ENCODE measurements at places on chromosomes 4 and X.

DNA sequence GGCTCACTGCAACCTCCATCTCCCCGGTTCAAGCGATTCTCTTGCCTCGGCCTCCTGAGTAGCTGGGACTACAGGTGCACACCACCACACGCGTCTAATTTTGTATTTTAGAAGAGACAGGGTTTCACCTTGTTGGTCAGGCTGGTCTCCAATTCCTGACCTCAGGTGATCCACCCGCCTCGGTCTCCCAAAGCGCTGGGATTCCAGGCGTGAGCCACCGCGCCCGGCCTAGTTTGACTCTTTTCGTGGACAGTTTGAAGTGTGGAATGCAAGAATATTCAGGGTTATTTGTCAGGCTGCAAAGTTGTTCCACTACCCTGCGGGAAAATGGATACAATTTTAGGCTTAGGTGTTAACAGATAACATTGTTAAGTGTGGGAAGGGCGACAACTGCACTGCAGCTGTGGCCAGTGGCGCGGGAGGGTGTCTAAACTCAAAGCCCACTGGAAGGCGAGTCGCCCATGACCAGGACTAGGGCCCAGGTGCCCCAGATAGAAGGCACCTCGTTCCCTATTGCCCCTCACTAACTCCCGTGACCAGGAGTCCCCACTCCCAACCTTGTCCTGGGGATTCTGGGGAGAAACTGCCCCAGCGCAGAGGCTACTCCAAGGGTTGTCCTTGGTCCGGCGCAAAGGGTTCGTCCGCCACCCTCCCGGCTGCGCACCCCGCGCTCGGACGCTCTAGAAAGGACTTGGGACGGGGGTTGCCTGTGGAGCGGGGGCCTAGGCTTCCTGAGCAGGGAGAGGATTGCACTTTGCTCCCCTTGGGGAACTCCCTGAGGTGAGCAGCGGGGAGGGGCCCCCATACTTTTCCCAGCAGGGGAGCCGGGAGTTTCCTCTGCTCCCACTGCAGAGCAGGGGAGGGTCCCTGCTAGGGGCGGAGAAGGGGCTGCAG, 1.1 kb upstream of the CD99 start:
- no peaks in the 10 kb centered on the region for H3K36me3 ChIP-seq
- no peaks in the 10 kb centered on the region for H3K27me3 ChIP-seq
- peak overlapping the region; percentile 94 for H3K4me3 ChIP-seq

DNA sequence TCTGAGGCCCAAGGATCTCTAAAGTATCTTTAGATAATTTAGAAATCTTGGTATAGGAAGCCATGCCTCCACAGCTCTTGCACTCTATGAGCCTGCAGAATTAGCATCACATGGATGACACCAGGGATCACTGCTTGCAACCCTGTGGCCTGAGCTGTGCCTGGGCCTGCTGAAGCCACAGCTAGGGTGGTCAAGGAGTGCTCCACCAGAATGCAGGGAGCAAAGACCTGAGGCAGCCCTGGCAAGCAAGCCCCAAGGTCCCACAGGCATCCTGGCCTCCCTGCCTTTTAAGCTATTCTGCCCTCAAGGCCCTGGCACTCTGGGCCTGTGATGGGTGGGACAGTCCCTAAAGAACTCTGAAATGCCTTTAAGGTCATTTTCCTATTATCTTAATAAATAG, 105.2 kb upstream of the NALF2 start:
- H3K36me3 ChIP-seq, result no peaks in the 10 kb centered on the region
- no peak for DNase-seq
- peaks cover 67% of the 10 kb centered on the region for H3K27me3 ChIP-seq
- no peak overlapping the region for H3K4me3 ChIP-seq
- H3K4me1 ChIP-seq, result no peaks in the 10 kb centered on the region

DNA sequence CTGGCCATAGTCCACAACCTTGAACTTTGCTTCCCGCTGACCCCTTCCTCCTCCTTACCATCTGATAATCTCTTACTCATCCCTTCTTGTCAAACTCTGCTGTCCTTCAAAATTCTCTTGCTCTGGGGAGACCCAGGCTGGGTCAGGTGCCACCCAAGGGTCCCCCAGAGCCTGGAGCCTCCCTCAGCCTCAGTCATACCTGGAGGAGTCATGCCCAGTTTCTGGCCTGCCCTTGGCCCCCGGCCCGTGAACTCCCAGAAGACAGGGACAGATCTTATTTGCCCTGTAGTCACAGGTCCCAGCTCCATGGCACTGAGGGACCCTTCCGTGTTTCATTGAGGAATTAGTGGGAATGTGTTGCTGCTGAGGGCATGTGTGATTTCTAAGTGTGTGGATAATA, 4.7 kb upstream of the GPR78 start:
- no peak for DNase-seq
- H3K36me3 ChIP-seq, result no peaks in the 10 kb centered on the region
- H3K27me3 ChIP-seq, result no peaks in the 10 kb centered on the region
- H3K4me1 ChIP-seq, result no peaks in the 10 kb centered on the region
- no peak overlapping the region for H3K27ac ChIP-seq

DNA sequence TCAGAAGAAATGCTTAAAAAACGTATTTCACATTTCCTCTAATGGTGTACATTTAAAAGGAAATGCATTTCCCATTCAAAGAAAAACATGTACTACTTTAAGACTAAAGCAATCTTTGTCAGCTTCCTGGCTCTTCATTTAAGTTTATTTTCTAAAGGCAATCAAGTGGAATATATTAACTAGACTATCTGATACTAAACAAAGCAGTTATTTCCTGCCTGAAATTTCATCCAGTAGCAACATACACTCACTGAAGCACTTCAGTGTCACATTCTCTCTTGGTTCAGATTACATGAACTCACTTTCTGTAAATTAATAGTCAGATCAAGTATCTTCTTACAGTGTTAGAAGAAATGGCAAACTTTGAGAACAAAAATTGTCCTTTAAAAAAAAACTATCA, 42.5 kb downstream of the LRBA start:
- H3K4me1 ChIP-seq, result no peaks in the 10 kb centered on the region
- H3K27me3 ChIP-seq, result no peaks in the 10 kb centered on the region
- H3K27ac ChIP-seq, result no peak overlapping the region
- no peak for DNase-seq
- no peaks in the 10 kb centered on the region for H3K36me3 ChIP-seq

GRCh38 chr4:112245383-112245782, 13.8 kb downstream of the AP1AR start:
- no peak overlapping the region for H3K4me3 ChIP-seq
- DNase-seq, result no peak
- H3K36me3 ChIP-seq, result no peaks in the 10 kb centered on the region
- H3K27ac ChIP-seq, result no peak overlapping the region
- H3K27me3 ChIP-seq, result no peaks in the 10 kb centered on the region
- H3K4me1 ChIP-seq, result no peaks in the 10 kb centered on the region

GRCh38 chrX:14528629-14529289, 577 bp upstream of the GLRA2 start:
- no peak overlapping the region for H3K27ac ChIP-seq
- no peaks in the 10 kb centered on the region for H3K4me1 ChIP-seq

DNA sequence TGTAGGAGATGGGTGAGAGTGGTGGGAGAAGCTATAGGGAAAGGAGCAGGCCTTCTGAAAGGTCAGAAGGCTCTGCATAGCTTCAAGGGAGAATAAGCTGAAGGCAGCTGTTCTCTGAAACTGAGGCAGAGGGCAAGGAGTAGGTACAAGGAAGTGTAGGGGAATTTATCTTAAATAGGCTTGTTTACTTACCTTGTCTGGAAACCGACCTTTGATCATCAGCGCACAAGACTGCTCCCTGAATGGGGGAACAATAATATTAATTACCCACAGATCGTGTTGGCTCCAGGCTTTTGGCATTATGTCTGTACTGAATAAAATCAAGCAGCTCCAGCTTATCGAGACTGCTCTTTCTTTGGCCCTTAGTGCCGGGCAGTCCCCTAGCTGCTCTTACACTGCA, 175.5 kb upstream of the MAGEB16 start:
- no peak for DNase-seq
- no peaks in the 10 kb centered on the region for H3K36me3 ChIP-seq
- no peaks in the 10 kb centered on the region for H3K4me1 ChIP-seq
- H3K27me3 ChIP-seq, result no peaks in the 10 kb centered on the region
